ENCODE measurements at places on chromosomes 5 and 9. TPM values are rescaled to one million over a fixed set of nuclear protein-coding genes. Genes with fewer than 3 reads are reported as not detected.

Gene PCDHGA5
- total RNA-seq, result 0.07 TPM

Gene PKD2L2
- total RNA-seq, result not detected

Gene OBP2A
- total RNA-seq, result not detected

Gene TMEM174
- not detected for total RNA-seq

Gene C9
- total RNA-seq, result not detected

Gene OGN
- total RNA-seq, result not detected

Gene PTTG1
- 412 TPM for total RNA-seq

Gene HBEGF
- 16.0 TPM for total RNA-seq

Gene GPR150
- not detected for total RNA-seq

Gene QRFP
- total RNA-seq, result not detected

Gene NTNG2
- total RNA-seq, result 0.07 TPM

Gene SLC6A18
- total RNA-seq, result not detected

Gene PCDHA2
- total RNA-seq, result not detected

Gene ZFP2
- total RNA-seq, result 1.3 TPM

Gene CFAP157
- total RNA-seq, result not detected

Gene NR5A1
- not detected for total RNA-seq

Gene AGPAT2
- 36.9 TPM for total RNA-seq

Gene SPINK7
- total RNA-seq, result 4.2 TPM

Gene IL6ST
- 36.3 TPM for total RNA-seq

Gene PTGDS
- not detected for total RNA-seq
